ENCODE measurements at places on chromosomes 1 and 21.

DNA sequence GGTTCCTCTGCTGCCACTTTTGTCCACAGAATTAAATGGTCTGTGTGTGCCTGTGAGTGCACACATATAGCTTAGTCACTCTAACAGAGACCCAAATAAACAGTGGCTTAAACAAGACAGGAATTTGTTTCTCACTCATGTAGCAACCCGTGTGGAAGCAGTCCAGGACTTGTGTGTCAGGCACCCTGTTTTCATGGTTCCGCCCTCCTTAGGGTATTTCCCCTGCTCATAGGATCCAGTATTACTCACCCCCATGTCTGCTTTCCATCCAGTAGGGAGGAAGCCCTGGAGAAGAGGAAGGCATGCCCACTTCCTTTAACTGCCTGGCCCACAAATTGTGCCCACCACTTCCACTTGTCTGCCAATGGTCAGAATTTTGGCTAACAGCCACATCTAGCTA is 41.3 kb upstream of the TACSTD2 start:
- DNase-seq = no peak

DNA sequence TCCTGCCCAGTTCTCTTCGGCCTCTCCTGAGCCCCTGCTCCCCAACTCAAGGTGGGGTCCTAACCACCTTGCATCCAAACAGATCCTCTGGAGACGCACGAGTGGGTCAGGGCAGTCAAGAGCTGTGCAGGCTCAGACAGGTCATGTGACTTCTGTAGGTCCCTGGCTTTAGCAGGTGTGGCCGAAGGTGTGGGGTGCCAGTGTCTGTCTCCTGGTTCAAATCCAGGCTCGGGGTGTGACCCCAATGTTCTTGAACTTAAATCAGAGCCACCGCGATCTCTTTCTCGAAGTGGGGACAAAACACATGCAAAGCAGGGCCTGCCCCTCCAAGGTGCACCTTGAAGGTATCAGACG is 27.4 kb upstream of the ECE1 start:
- DNase-seq = no peak

DNA sequence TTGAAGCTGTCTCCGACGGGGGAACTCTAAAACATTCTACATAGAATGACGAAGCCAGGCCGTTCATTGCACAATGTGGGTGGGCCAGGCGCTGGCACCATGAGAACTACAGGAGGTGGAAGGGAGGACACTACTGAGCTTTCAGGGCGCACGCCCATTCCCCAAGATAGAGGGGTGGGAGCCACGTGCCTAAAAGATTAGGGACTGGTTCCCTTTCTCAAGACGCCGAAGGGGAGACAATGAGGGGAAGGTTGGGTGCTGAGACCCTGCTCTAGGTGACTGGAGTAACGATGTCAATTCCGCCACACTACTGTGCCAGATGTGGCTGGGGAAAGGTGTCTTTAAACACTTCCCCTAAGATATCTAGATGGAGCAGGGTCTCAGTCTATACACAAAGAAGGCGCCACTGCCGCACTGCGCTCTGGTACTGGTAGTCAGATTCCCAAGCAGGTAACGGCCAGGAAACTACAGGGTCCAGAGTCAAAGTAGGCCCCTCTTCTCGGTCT is 782 bp downstream of the CSDE1 start:
- DNase-seq = no peak

GRCh38 chr21:31879241-31879650 is 6.4 kb downstream of the HUNK start:
- DNase-seq = no peak

DNA sequence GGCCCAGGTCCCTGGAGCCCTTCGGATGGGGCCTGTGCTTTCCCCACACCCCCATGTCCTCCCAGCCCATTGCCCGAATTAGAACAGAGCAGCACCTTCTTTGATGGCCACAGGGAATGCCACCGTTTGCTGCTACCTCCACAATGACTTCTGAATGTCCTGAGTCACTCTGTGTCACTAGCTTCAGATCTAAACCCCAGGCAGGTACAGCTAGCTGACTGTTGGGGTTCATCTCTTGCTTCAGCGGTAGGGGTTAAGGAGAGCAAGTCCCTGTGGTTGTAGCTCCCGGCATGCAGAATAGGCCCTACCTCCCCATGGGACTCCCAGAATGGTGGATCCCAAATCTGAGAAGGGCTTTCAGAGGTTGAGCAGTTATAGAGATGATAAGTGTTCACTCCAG is 291.1 kb upstream of the POU3F1 start:
- no peak for DNase-seq

DNA sequence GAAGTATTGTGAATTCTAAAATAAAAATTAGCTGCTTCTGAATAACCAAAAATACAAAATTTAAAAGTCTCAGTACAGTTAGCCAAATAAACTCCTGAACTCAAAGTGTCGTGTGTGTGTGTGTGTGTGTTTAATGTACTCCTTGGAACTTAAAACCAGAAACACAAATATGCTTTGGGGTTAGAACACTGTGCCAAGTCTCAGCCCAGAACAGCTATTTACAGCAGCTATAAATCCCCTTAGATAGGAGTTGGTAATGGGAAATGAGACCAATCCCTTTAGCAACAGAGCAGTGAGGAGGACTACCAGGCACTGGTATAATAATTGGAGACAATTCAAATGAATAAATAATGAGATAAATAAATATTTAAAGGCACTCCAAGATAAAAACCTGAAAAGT is 83.1 kb downstream of the PATJ start:
- DNase-seq = no peak

DNA sequence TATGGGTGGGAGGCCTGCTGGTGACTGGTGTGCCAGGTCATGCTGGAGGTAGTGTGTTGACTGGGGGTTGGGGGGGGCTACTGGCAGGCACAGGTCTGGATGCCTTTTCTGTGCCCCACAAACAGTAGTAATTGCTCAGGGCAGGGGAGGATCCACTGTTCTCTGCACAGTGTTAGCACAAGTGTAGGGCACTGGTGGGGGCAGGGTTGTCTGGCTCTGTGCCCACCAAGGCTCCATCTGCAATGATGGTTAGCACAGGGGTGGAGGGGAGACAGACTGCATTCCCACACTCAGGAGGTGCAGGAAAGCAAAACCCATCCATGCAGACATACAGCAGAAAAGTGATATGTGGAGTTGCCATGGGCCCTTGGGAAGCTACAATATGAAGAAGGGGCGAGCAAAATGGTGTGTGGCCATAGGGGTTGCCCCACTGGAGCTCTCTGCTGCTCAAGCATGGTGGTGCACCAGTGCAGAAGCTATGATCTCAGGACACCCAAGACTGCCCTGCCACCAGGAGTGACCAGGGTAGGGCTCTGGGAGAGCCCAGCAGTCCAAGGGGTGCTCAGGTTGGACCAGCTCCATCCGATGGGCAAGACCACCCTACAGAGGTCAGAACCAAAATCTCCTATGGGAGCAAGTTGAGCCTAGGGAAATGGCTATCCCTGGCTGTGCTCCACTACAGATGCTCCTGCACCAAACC is 122.2 kb upstream of the KCTD3 start:
- no peak for DNase-seq

GRCh38 chr1:18256282-18257235 is 149.0 kb downstream of the IGSF21 start:
- DNase-seq = no peak

Measured in activated effector memory CD4-positive, alpha-beta T cell treated with anti-CD3 and anti-CD28 coated beads, Interleukin-2, amount 50 U/mL, for 16 hours (primary cell).